ENCODE measurements at places on chromosomes 5 and 9. TPM values are rescaled to one million over a fixed set of nuclear protein-coding genes. Genes with fewer than 3 reads are reported as not detected.

SECISBP2 gene
- total RNA-seq = 17.1 TPM

INSL4 gene
- total RNA-seq = not detected

SLC1A1 gene
- 14.2 TPM for total RNA-seq

HMCN2 gene
- total RNA-seq = under 0.01 TPM

PAEP gene
- total RNA-seq = not detected

POLR1E gene
- 29.3 TPM for total RNA-seq

KDM3B gene
- 26.9 TPM for total RNA-seq

OLFML2A gene
- 0.98 TPM for total RNA-seq

All from smooth muscle cell of the coronary artery (primary cell).